HCEC 1CT (cell line): ENCODE measurements at places on chromosomes 2 and 18.
A peak's percentile ranks its signal among the peaks of the same experiment; 100 is the strongest.

- no peak for DNase-seq
Observed at GRCh38 chr2:68637047-68637446, 6.3 kb upstream of the PROKR1 start.

- DNase-seq: no peak
Observed at GRCh38 chr2:23107327-23107941, 277.5 kb upstream of the KLHL29 start.

- no peak for DNase-seq
Observed at GRCh38 chr2:191122638-191123294, 28.0 kb downstream of the STAT4 start.

GRCh38 chr2:44061876-44062275, 66.1 kb upstream of the LRPPRC start:
- DNase-seq: no peak

- no peak for DNase-seq
Observed at GRCh38 chr18:28176698-28176947, 307 bp downstream of the CDH2 start.

DNA sequence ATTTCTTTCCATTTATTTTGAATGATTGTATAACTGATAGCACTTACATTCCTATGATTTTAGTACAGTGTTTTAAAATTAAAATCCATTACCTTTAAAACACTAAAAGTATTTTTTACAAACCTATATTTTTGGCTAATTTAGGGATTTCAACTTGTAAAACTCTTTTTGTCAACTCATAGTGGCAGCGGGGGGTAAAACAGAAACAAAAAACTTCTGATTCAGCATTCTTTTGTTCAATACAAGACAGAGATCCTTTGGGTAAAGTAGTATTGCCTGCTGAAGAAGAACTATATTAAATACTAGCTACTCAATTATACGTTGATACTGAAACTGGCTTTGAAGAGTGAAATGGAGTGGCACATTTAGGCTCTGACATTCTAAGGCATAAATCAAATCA, 437.4 kb upstream of the CDH19 start:
- no peak for DNase-seq

GRCh38 chr2:226828191-226828590, 7.7 kb upstream of the RHBDD1 start:
- DNase-seq: peak; percentile 78

- DNase-seq: no peak
Observed at GRCh38 chr2:18903750-18904149, 314.4 kb upstream of the NT5C1B start.

- DNase-seq: peak; percentile 43
Observed at GRCh38 chr18:67428158-67428557, 88.4 kb downstream of the DSEL start.

GRCh38 chr2:25620077-25620476, 53.3 kb downstream of the DTNB start:
- no peak for DNase-seq

DNA sequence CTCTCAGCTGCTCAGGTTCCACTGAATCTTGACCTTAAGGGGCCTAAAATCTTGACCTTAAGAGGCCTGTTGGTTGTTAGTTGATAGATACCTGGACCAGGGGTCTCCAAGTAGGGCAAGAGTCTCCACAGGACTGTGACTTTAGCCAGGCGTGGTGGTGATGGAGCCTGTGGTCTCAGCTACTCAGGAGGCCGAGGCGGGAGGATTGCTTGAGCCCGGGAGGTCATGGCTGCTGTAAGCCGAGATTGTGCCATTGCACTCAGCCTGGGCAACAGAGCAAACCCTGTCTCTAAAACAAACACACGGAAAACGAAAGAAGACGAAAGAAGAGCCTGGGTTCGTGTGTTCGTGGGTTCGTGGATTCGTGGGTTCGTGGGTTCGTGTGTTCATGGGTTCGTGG, 120.2 kb upstream of the CTDP1 start:
- DNase-seq: no peak

DNA sequence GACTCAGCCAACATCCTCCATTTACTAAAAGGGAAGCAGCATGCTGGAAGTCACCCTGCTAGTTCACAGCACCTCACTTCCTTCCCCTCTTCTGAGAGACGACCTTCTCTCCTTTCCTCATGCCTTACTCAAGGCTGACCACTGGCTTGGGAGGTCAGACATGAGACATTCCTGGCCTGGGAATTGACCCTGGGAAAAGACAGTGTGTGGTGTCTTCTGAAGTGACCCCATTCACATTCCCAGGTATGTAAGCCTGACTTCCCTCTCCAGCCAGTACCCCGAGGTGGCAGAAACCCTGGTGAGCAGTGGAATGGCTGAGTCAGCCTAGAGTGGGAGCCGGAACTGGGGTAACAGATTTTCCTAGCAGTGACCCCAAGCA, 92.4 kb downstream of the PLB1 start:
- peak; percentile 38 for DNase-seq

DNA sequence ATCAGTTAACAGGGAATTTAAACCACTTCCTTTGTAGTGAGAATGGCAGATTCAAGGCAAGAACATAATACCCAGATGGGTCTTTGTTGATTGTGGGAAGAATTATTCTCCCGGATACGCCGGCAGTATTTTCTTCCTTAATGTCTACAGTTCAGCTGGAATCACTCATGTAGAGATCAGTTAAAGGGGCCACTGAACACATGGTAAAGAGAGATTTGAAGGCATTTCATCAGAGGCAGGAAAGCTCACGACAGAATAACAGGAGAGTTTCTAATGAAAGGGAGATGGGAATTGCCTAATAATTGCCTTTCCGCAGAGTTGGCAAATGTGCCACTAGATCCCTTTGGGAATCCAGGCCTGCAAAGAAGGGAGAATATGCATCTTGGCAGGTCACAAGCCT, 327.7 kb upstream of the ZNF804A start:
- DNase-seq: no peak

GRCh38 chr2:228545748-228546145, 364.3 kb upstream of the SPHKAP start:
- no peak for DNase-seq

DNA sequence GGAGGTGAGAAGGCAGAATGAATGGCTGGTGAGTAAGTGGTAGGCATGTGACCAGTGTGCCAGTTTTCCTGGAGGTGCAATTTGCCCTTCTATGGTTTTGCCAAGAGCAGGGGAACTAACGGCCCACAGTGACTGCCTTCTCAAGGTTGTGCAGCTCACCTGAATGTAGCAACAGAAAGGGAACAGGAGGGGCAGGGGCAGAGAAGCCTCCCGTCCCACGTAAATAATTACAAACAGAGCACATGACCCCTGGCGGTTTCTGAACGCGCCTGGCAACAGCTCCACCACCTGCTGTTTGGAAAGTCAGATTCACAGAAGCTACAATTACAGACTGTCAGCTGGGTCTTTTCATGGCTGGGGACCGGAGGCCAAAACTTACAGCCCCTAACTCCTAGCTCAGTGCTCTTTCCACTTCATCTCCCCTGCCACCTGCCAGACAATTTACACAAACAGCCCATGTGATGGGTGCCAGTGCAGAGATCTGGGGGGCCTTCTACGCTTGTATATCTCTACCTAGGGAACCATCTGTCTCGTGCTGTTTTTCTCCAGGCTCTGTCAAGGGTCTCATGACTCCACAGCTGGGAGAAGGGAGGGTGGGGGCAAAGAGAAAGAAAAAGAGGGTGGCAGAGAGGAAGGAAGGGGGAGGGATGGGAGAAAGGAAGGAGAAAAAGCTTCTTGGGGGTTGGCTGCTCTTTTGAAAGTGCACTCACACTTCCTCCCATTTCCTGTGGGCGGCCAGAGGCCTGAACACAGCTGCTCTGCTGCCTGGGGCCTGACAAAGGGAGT, 69.6 kb downstream of the POLR1A start:
- DNase-seq: peak; percentile 88

DNA sequence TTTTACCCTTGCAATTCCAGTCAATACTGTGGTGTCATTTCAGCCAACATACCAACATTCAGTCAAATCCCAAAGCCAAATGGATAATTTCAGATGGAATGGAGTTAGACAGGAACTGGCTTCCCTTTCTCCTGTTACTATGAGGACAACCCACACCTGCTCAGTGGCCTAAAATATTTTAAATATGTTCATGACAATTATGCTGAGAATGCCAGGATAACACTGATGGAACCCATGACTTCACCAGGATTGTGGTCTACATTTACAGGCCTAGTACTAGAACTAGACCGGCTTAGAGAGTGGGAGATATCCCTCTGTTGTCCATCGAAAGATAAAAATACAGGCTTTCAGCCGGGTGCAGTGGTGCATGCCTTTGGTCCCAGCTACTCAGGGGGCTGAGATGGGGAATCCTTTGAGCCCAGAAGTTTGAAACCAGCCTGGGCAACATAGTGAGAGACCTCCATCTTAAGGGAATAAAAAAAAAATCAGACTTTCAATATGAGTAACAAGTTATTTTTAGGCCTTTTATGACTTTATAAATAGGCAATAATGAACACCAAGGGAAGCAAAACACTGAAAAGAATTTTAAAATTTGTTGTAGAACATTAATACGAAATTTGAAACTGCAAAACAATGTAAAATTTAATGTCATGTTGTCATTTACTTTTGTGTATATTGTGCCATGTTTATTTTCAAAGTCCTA, 14.2 kb downstream of the GPATCH11 start:
- DNase-seq: no peak

DNA sequence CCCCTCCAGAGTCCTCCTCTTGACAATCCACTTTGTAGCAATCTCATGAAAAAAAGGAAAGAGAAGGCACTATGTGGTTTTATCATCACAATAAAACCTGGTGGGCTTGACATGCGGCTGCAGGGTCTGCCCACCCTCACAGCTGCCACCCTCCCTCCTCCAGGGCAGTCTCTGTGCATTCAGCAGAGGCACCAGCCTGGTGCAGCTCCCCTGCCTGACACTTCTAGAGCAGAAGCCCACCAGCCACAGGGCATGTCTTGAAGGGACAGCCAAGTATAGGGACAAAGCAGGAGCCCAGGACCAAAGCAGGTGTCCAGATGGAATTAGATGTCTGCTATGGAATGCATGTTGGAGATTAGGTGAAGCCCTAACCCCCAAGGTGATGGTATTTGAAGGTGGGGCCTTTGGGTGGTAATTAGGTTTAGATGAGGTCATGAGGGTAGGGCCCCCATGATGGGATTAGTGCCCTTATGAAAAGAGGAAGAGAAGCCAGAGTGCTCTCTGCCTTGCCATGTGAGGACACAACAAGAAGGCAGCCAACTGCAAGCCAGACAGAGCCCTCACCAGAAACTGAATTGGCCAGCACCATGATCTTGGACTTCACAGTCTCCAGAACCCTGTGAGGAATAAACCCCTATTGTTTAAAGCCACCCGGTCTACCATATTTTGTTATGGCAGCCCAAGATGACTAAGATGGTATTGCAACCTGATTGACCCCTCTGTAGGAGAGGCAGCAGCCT, 86.9 kb downstream of the MCFD2 start:
- no peak for DNase-seq

DNA sequence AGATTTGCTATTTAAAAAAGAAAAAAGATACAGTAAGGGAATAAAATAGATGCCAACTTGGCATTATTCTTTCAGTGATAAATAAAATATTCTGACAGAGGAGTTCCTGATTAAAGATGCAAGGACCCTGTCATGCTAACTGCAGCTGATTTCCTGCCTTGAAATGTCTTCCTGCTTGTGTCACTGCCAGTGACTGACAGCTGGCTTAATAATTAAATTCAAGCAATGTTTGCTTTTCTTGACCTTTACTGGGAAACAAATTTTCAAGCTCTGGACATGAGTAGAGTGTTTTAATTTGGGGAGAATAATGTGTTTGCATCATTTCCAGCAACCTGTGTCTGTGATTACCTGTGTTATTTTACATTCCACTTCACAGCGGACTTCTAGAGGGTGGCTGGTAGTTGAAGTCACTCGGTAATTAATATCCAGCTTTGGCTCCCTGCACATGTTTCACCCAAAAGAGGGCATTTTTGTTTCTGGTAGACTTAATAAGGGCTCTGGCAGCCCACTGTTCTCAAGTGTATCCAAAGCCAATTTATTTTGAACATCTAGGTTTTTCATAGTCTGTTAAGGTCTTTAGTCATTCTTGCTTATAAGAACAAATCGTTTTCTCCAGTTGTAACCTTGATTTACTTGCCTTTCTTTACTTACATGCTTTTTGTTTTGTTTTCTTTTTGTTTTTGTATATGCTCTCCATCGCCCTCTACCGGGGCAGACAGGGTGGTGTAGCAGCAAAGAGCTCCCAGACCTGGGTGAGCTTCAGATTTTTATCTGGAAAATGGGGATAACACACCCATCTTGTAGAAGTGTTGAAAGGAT, 48.5 kb upstream of the PROKR1 start:
- DNase-seq: peak; percentile 13

- DNase-seq: no peak
Observed at GRCh38 chr2:79832511-79833234, 319.8 kb downstream of the CTNNA2 start.

GRCh38 chr18:6776188-6776587, 46.7 kb downstream of the ARHGAP28 start:
- DNase-seq: peak; percentile 4

DNA sequence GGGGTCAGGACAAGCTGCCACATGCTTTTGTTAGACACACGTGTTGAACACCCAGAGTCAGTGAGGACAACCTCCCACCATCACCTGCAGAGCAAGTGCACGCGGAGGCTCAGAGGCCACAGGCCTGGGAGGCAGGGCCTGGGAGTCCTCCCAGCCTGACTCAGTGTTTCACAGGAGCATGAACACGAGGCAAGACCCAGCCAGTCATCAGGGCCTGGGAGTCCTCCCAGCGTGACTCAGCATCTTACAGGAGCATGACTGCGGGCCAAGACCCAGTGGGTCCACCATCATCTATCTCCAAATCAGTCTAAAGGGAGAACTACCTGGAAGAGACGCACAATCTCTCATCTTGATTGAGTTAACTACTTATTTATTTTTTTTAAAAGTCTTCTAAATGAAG, 112.6 kb upstream of the PXDN start:
- DNase-seq: no peak

DNA sequence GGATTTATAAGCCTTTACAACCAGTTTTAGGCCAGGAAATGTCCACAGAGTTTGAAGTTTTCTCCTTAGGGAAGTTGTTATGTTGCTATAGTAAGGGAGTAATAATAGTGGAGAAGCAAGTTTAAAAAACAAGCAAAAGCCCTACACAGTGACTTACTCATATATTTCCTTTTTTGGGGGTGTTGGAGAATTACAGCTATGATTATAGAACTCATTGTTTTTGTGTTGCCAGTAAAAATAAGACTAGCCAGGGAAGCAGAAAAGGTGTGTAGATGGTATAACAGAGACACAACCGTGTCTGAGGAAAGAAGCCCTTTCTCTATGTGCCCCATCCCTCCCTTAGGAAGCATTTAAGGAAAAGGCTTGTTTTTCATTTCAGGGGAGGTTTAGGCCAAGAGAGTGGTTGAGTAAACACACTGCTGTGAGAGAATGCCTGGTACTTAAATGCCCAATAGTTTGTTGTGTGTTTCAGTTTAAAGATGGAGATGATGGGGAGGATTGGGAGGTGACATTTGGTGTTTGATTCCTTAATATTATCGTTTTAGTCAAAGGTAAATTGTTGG, 2.3 kb downstream of the VAPA start:
- peak; percentile 22 for DNase-seq

DNA sequence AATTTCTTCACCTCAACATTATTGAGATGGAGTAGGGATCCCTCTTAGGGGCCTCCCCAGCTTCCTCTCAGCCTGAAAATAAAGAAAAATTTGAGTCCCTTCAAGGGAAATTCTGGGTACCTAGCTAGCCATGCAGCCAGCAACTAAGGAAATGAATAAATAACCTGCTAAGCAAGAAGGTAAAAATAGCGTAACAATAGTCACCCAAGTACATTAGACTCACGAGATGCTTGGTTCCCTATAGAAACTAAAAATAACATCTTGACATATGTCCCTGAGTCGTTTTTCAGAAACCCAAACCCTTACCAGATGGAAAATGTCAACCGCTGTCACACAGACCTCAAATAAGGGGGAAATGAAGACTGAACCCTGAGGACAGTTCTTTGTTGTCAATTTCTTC, 51.9 kb downstream of the CACNB4 start:
- DNase-seq: no peak
